Myocyte (in vitro differentiated cells): ENCODE measurements at places on chromosomes 4 and X.

- DNase-seq: no peak
Measured at GRCh38 chrX:153829799-153830639, at the start of gene PDZD4. Gene PDZD4 (minus strand): TSS chrX:153830544. CDS start chrX:153830298, 246 bp downstream.

DNA sequence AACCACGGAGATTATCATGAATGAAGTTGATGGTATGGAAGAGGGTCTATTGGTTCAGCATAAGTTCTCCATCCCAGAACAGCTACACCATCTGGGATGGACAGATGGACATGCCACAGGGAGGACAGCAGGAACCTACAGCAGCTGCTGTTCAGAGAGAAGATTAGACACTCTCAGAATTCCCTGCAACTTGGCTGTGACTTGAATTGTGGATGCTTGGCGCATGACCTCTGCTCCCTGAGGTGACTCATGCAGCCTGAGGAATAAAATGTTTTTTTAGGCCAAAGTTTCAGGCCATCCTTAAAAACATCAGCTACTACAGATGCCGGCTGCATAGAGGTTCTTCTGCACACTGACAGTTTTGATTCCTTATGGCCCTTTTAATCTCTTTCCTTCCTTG lies 97.3 kb downstream of the RS1 start:
- DNase-seq: peak; percentile 80

DNA sequence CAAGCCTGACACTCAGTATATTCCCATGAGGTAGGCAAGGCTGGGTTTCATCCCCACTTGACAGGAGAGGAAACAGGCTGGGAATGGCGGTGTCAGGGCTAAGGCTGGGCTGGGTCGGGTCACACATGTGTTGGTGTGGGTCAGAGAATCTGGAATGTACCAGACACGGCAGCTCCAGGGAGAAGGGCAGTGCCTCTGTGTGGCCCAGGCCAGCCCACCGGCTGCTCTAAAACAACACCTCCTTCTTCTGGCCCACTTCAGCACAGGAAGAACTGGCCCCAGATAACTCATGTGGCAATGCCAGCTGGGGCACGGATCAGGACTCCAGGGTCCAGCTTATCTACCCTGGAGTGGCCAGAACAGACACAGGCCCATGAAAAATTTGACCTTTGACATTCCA lies 6.3 kb downstream of the HAUS7 start:
- no peak for DNase-seq

- no peak for DNase-seq
Measured at GRCh38 chrX:29555465-29556091, 659.8 kb upstream of the MAGEB2 start.

DNA sequence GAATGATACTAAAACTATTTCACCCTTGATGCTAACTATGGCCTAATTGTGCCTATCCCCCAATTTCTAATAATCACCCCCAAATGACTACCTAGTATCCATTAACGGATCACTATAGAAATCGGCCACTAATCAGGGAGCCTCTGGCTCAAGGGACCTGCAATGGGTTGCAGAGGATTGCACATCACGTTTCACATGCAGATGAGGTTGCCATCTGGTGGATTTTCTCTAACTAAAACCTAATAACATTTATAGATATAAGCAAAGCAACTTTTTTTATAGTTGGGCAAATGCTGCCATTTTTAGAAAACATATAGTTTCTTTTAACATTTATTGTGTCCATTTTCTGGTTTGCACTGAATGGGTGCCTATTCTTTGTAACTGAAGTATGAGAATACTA lies 28.3 kb upstream of the ALG13 start:
- peak; percentile 0 for DNase-seq

DNA sequence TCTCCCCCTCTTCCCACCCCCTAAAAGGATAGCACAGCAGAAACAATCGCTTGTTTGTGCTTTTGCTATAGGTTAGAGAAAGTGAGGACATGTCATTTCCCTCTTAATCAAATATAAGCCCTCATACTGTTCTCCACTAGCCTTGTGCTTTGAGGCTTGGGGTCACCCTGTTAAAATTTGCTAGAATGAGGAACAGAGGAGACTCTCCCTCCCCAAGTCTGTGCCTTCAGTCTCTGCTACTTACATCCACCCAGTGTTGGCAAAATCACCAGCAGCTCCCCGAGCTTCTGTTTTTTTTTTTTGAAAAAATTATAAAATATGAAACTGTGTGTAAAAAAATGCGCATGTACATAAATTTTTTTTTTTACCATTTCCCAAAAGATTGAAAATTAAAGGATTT lies 19.3 kb downstream of the KLF3 start:
- no peak for DNase-seq
